ENCODE measurements at places on chromosomes 3 and 15. TPM values are rescaled to one million over a fixed set of nuclear protein-coding genes. Genes with fewer than 3 reads are reported as not detected.

GRCh38 chr15:100340721-100341238, 995 bp downstream of the ADAMTS17 start:
- H3K4me3 ChIP-seq, result no peak overlapping the region
- H3K36me3 ChIP-seq, result no peaks in the 10 kb centered on the region
- no peak overlapping the region for H3K27ac ChIP-seq
- DNase-seq, result no peak

- H3K36me3 ChIP-seq, result no peaks in the 10 kb centered on the region
- H3K4me3 ChIP-seq, result no peak overlapping the region
- H3K27ac ChIP-seq, result no peak overlapping the region
- no peak for DNase-seq
- H3K4me1 ChIP-seq, result no peaks in the 10 kb centered on the region
- H3K27me3 ChIP-seq, result no peaks in the 10 kb centered on the region
Measured at GRCh38 chr3:161644891-161645635, 148.5 kb downstream of the OTOL1 start.

DNA sequence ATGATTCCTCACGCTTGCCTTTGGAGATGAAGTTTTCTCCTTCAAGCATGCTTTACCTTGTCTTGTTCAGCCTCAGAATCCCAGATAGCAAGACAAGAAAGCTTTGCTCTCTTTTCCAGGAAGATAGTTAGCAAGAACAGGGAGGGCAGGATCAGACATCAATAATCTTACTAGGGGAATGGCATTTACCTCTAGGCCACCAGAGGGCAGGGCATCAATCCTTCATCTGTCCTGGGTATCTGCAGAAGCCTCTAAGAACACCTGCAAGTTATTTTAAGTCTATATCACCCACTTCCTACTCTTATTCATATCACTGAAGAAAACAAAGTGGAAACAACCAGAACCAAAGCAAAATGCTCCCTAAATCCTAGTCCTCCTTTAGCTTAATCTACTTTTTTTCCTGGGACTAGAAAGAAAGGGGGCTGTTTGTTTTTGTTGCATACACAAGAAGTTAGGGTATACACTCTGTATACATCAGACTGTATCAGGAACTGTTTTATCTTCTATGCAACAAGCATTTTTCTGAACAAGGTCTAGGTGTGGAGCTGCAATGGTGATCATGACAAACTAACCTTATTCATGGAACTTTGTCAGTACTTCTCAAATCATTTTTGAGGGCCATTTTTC, 862.5 kb downstream of the CADM2 start:
- H3K27me3 ChIP-seq, result no peaks in the 10 kb centered on the region
- no peak overlapping the region for H3K27ac ChIP-seq
- no peaks in the 10 kb centered on the region for H3K4me1 ChIP-seq
- no peak overlapping the region for H3K4me3 ChIP-seq

GRCh38 chr3:181716966-181717365, 5.2 kb downstream of the SOX2 start:
- no peaks in the 10 kb centered on the region for H3K36me3 ChIP-seq
- H3K27me3 ChIP-seq, result peaks cover 12% of the 10 kb centered on the region
- H3K4me3 ChIP-seq, result no peak overlapping the region
- no peak overlapping the region for H3K27ac ChIP-seq
- no peak for DNase-seq

GRCh38 chr3:149442851-149443544, 31.5 kb upstream of the TM4SF4 start:
- no peaks in the 10 kb centered on the region for H3K4me1 ChIP-seq
- H3K4me3 ChIP-seq, result no peak overlapping the region
- H3K27ac ChIP-seq, result no peak overlapping the region
- DNase-seq, result no peak

GRCh38 chr3:53303549-53303948, 43.8 kb downstream of the DCP1A start:
- no peaks in the 10 kb centered on the region for H3K4me1 ChIP-seq
- H3K4me3 ChIP-seq, result no peak overlapping the region
- DNase-seq, result no peak
- H3K27ac ChIP-seq, result no peak overlapping the region

GRCh38 chr15:40336744-40337122, 4.0 kb downstream of the CCDC9B start:
- H3K4me3 ChIP-seq, result no peak overlapping the region
- H3K27ac ChIP-seq, result no peak overlapping the region
- H3K4me1 ChIP-seq, result peaks cover 16% of the 10 kb centered on the region
- no peaks in the 10 kb centered on the region for H3K27me3 ChIP-seq
- DNase-seq, result no peak

- no peak overlapping the region for H3K27ac ChIP-seq
- no peak overlapping the region for H3K4me3 ChIP-seq
- H3K4me1 ChIP-seq, result no peaks in the 10 kb centered on the region
Measured at GRCh38 chr15:34160735-34161134, 49.2 kb downstream of the KATNBL1 start.

- no peak for DNase-seq
- H3K27ac ChIP-seq, result no peak within 1 kb of the TSS
- H3K27me3 ChIP-seq, result no peaks in the 10 kb centered on the region
- no peak within 1 kb of the TSS for H3K4me3 ChIP-seq
- H3K36me3 ChIP-seq, result no peaks in the 10 kb centered on the region
Measured at GRCh38 chr3:149377408-149378364, at the start of gene TM4SF1. Gene TM4SF1, minus strand, starts transcription at chr3:149377649. Its CDS starts 102 bp downstream, at chr3:149377547.

GRCh38 chr3:55173504-55173903, 245.6 kb upstream of the LRTM1 start:
- no peak overlapping the region for H3K27ac ChIP-seq
- DNase-seq, result no peak

DNA sequence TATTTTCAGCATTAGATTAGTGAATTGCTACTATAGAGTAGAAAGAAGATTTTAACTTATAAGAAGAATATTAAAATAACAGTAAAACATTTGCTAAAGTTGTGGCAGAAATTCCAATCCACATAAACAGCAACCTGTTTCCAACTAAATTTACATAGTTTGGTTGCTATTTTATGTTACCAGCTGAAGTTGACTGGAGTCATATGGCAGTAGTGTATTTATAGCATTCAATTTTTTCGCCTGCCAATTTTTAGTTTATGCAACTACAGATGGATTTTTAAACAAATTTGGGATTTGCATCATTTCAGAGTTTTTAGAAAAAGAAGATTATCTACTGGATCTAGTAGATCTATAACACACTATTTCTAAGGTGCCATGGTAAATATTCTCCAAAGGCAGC, 332.5 kb upstream of the BCHE start:
- H3K36me3 ChIP-seq, result no peaks in the 10 kb centered on the region
- H3K4me1 ChIP-seq, result no peaks in the 10 kb centered on the region
- no peak overlapping the region for H3K27ac ChIP-seq
- no peaks in the 10 kb centered on the region for H3K27me3 ChIP-seq

The SLC9A9 gene
- 15.3 TPM for polyA plus RNA-seq

The SEMA3G gene
- polyA plus RNA-seq, result not detected

The KNL1 gene
- polyA plus RNA-seq, result 0.08 TPM

The SERPINI2 gene
- not detected for polyA plus RNA-seq

The CD86 gene
- polyA plus RNA-seq, result 0.24 TPM

The GOLGA8J gene
- not detected for polyA plus RNA-seq

The LTF gene
- polyA plus RNA-seq, result not detected

The RMDN3 gene
- polyA plus RNA-seq, result 20.2 TPM

The NEIL1 gene
- 3.1 TPM for polyA plus RNA-seq

The MESP1 gene
- polyA plus RNA-seq, result 0.38 TPM

The GNAT1 gene
- polyA plus RNA-seq, result not detected

The DTX3L gene
- 27.5 TPM for polyA plus RNA-seq

The COL6A5 gene
- not detected for polyA plus RNA-seq

Data from naive thymus-derived CD4-positive, alpha-beta T cell (primary cell).